ENCODE measurements at places on chromosomes 12 and 14. TPM values are rescaled to one million over a fixed set of nuclear protein-coding genes. Genes with fewer than 3 reads are reported as not detected.

CACNA2D4 gene
- 1.1 TPM for total RNA-seq

DNA sequence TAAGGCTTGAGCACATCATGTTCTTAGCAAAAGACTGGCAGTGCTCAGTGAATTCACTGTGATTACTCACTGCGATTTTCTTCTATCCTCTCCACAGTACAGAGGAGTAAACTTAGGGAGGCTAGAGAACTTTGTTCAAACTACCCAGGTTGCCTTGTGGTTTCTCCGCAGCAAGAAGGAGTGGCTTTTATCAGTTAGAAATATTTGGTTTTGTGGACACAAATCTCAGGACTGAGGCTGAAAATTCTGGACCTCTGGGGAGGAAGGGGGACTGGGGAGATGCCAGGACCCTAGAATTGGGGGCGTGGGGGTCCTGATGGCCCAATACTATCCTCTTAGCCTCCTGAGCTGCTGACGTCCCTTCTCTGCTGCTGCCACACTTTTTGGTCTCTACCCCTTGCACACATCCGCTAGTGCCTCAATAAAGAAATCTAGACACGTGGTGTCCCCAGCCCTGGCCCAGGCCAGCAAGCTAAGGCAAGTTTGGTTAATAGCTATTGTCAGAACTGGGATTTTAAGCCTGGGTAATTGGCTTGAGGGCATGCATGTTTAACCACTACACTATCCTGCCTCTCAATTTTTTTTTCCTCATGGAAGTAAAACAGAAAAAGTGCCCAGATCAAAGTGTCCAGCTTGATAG lies 842 bp downstream of the OAS2 start:
- no peak for DNase-seq

DNA sequence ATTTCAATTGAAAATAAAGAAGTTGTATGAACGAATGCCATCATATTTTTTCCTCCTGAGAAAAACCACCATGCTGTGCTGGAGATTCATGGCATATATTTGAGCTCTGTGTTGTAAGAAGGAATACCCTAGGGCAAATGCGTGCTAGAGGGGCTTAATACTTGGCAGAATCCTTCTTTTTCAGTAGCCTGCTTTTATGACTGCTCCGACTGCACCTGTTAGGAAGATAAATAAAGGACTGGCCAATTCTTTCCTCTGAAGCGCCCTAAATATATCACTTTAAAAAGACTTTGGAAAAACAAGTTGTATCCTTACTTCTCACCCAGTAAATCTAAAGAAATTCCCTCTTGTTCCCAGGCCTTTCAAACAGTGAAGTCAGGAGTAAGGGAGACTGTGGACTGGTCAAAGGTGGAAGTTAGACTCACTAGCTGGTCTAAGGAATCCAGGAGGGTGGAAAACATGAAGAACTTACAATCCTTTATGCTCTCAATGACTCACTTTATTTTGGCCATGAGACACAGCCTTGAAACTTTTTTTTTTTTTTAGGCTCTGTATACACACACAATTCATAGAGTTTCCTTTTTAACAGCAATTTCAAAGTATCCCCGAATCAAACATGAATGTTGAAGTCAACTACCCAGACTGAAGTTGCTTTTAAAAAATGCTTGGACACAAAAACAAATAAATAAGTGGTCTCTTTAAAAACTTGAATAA lies 5.2 kb downstream of the MYBPC1 start:
- no peak for DNase-seq

PYGL gene
- 30.5 TPM for total RNA-seq

DNA sequence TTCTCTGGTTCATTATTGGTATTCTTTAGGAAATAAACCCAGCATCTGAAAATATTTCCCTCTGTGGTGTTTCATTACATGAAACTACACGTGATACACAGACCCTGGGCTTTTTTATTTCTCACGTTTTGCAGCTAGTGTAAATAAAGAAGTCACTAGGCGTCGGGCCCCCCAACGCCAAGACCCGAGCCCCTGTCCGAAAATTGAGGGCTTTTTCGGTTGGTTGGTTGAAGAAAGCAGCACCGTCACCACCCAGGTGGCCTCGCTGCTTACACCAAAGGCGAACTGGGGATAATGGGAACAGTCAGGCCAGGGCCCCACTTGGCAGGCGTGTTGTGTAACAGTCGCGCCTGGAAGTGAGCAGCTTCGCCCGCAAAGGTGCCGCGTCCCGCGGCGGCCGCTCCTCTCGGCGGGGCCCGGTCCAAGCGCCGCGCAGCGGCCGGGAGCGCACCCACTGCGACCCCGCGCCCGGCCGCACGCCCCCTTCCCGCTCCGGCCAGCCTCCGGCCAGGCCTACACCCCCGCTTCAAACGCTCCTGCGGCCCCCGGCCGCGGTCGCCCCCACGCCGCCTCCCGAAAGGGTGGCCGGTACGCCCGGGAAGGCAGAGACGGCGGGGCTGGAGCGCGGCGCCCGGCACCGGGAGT lies 1.2 kb downstream of the DUSP16 start:
- DNase-seq, result no peak
